Naive thymus-derived CD4-positive, alpha-beta T cell (primary cell): ENCODE measurements at places on chromosomes 3 and 15.

GRCh38 chr15:70214941-70215635, 117.4 kb upstream of the TLE3 start:
- DNase-seq, result no peak

DNA sequence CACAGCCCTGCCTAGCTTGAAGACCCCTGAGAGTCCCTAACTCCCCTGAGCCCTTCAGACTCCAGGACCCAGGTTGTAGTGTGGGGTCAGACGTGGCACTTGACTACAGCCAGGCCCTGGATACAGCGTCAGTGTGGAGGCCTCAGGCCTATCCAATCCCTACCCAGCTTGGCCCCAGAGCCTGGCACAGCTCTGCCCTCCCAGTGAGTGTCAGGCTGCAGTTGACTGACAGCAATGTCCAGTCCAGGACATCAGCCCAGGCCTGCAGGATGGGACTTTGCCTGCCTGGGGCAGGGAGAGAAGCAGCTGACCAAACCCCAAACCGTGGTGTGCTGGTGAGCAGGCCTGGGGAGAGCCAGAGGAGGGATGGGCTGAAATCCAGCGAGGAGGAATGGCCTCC, 27.3 kb downstream of the KLF13 start:
- no peak for DNase-seq

- no peak for DNase-seq
Observed at GRCh38 chr15:68200016-68200861, 4.9 kb downstream of the CALML4 start.

- DNase-seq, result no peak
Observed at GRCh38 chr3:140448001-140448400, 229.9 kb upstream of the TRIM42 start.

- no peak for DNase-seq
Observed at GRCh38 chr3:127783642-127784160, 38.6 kb downstream of the MGLL start.

- DNase-seq, result no peak
Observed at GRCh38 chr15:100259266-100259665, 82.5 kb downstream of the ADAMTS17 start.

DNA sequence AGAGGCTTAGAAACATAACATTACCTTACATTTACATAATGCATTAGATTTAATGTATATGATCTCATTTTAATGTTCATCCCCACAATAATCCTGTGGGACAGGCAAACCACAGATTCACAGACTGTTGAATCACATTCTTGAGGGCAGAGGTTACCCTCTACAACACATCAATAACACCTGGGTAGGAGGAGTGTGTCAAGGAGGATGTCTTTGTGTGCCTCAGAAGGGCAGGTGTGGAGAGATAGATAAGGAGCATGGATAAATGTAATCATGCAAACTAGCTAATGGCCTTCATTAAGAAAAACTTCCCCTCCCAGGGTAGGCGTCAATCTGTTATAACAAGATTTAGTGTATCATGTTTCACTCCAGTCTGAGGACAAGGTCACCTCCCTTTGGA, 12.9 kb upstream of the MB21D2 start:
- DNase-seq, result no peak

DNA sequence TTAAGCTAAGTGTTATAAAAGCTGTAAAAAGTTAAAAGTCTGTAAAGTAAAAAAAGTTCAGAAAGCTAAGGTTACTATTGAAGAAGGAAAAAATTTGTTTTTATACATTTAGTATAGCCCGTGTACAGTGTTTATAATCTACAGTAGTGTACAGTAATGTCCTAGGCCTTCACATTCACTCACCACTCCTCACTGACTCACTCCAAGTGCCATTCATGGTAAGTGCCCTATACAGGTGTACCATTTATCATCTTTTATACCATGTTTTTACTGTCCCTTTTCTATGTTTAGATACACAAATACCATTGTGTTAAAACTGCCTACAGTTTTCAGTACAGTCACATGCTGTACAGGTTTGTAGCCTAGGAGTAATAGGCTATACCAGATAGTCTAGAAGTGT, 8.8 kb downstream of the CCDC71 start:
- DNase-seq, result no peak

DNA sequence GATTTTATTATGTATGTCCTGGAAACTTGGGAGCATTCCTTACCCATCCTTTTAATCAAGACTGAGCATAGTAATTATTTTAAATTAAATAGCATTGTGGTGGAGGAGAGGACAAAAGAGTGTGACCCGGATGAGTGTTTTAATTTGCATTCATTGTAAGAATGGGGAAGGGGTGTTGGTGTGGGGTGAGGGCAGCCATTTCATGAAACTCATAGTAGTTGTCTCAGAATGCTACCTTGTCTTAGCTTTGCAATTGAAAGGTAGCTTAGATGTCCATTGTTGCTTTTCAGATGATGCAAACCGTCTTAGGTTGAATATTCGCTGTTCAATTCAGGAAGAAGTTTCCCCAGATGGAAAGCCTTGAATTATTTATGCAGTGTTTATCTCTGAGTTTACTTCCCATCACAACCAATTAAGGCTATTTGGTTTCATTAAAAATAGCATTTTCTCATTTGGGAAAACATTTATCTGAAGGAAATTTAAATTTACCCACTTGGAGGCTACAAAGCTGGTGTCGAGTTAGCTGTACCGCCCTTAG, 328.4 kb downstream of the FEZF2 start:
- no peak for DNase-seq

DNA sequence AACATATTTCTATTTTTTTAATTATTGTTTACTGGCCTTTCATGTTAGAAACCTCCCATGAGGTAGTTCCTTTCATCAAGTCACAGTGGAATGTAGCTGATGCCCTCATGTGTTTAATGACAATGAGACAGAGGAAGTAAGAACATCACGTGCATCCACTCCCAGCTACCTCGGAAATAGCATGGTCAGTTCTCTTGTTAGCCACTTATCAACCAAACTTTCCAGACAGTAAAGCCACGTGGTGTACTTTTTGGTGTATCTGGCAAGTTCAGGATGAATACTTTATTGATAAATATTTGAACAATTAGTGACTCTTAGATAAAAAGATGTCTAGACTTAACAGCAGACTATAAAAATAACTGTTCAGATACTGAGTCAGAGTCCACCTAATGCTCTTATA, 781.7 kb downstream of the MECOM start:
- no peak for DNase-seq
